Effector memory CD4-positive, alpha-beta T cell (primary cell): ENCODE measurements at places on chromosomes 12 and 14.

- no peak for DNase-seq
Observed at GRCh38 chr12:89252284-89252683, 100.0 kb downstream of the DUSP6 start.

GRCh38 chr12:62016021-62016420 lies 244.2 kb upstream of the USP15 start:
- DNase-seq, result no peak

GRCh38 chr12:62787023-62787422 lies 147.9 kb downstream of the PPM1H start:
- no peak for DNase-seq

- DNase-seq, result no peak
Observed at GRCh38 chr14:52863334-52863700, 71.9 kb upstream of the GNPNAT1 start.

GRCh38 chr12:3727877-3728632 lies 24.9 kb downstream of the CRACR2A start:
- DNase-seq, result no peak

DNA sequence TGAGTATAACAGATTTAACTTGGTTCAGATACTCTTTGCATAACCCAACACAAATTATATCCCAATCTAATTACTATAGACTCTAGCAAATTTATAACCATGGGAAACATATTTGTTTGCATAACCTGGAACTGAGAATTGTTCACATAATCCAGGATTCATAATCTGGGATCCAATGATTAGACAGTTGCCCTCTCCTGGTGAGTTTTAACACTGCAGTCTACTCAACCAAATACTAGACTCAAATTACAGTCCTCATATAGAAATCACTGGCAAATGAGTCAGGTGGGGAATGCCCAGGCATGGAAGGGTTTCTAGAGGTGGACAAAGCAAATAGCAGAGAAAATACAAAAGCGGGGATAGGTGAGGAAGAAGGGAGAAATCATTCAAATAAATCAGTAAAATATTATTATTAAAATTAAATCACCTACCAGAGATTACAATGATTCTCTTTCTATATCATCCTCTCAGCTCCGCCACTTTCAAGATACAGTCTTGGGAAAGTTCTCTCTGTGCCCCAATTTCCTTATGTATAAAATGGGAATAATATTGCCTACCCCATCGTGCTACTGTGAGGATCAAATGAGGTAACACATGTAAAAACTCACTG lies 9.4 kb downstream of the GCH1 start:
- DNase-seq, result no peak

- DNase-seq, result peak; percentile 25
Observed at GRCh38 chr12:28191051-28192048, 1.1 kb downstream of the CCDC91 start.

DNA sequence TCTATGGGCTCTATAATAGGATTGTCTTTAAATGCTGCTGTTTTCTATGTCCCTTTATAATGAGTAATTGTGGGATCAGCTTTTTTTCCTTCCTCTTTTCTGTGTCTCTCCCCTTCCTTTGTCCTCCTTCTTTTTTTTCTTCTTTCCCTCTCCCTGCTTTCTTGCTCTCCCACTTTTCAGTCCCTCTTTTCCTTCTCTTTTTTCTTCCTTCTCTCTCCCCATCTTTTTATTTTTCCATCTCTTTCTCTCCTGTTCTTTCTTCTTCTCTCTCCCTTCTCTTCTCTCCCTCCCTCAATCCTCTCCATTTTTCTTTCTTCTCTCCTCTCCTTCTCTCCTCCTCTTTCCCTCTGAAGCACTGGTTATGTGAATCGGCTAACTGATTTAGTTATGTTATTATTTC lies 62.5 kb upstream of the RD3L start:
- DNase-seq, result no peak

DNA sequence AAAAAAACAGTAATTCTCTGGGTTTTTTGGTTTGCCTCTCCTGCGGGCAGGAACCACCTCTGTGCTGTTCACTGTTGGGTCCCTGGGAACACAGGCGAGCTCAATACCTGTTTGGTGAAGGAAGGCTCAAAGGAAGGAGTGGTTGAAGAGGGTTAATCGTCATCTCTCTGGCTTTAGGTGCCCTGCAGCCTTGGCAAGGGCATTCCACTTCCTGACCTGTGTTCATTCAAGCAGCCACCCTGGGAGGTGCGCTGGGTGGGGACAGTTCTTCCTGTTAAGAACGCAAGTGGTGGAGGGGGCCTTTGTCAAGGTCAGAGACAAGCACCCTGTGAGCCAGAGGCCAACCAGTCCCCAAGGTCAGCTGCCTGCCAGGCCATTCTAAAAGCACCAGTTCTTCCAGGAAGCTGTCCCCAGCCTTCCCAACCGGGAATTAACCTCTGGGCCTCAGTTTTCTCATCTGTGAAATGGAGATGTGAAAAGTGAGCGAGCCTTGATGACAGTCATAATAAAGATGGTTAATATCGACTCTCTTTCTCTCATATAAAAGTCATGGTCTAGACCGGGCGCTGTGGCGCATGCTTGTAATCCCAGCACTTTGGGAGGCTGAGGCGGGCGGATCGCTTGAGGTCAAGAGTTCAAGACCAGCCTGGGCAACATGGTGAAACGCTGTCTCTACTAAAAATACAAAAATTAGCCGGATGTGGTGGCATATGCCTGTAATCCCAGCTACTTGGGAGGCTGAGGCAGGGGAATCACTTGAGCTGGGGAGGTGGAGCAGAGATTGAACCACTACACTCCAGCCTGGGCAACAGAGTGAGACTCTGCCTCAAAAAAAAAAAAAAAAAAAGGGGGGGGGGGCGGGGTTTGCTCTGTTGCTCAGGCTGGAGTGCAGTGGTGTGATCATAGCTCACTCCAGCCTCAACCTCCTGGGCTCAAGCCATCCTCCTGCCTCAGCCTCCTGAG lies 6.1 kb downstream of the RHOF start:
- no peak for DNase-seq

GRCh38 chr12:86233126-86233525 lies 23.1 kb downstream of the MGAT4C start:
- DNase-seq, result no peak

DNA sequence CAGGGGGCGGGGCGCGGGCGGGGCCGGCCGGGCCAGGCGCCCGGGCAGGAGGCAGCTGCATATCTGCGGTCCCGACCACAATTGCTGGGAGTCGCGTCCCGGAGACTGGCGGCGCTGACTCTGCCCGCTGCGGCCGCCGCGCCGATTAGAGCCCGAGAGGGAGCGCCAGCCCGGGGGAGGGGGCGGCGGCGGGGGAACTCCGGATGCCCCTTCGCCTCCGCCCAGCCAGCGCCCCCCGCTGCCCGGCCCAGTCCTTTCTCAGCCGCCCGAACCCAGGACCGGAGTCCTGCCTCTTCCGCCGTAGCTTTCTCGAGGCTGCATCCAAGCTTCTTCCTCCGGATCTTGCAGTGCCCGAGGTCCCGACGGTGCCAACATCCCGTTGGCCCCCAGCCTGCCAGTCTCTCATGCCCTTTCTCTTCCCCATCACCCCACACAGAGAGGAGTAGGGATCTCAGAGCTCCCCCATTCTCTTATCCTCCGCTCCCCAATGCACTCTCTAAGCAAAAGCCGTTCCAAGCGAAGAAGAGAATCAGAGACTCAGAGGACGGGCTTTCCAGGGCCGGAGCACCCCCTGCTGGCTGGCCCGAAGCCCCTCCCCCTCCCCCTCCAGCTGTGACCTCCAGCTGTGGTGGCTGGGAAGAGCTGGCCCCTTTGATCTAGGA lies 8.8 kb upstream of the SP7 start:
- DNase-seq, result peak; percentile 37

DNA sequence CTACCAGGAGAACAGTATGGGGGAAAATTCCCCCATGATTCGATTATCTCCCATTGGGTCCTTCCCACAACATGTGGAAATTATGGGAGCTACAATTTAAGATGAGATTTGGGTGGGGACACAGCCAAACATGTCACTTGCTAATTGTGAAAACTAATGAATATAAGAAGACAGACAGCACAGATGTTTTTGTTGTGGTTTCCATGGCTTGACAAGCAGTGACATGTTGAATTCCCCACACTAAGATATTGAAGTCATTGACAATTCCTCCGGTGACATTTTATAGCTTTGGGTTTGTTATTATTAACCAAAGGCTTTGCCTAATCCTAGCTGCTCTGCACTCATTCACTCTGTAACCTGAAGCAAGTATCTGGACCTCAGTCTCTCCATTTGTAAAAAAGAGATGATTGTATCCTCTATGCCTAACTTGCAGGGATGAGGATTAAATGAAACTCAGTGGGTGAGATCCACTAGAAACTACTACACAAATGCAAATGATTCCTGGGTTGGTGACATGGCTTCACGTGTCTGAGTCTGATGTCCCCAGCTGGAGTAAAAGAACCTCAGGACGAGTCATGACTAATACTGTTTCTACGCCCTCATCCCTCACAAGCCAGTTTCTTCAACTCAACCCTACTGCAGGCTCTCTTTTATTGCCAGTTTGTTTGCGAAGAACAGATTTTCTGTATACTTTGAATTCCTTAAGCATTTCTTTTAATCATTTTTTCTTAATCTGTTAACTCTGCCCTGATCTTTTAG lies 71.6 kb downstream of the ASCL1 start:
- DNase-seq, result no peak

- no peak for DNase-seq
Observed at GRCh38 chr12:131455581-131456110, 255.2 kb upstream of the SFSWAP start.

GRCh38 chr14:91878274-91878673 lies 10.9 kb upstream of the TC2N start:
- DNase-seq, result no peak

GRCh38 chr14:66105815-66106214 lies 380.4 kb upstream of the CCDC196 start:
- DNase-seq, result no peak

DNA sequence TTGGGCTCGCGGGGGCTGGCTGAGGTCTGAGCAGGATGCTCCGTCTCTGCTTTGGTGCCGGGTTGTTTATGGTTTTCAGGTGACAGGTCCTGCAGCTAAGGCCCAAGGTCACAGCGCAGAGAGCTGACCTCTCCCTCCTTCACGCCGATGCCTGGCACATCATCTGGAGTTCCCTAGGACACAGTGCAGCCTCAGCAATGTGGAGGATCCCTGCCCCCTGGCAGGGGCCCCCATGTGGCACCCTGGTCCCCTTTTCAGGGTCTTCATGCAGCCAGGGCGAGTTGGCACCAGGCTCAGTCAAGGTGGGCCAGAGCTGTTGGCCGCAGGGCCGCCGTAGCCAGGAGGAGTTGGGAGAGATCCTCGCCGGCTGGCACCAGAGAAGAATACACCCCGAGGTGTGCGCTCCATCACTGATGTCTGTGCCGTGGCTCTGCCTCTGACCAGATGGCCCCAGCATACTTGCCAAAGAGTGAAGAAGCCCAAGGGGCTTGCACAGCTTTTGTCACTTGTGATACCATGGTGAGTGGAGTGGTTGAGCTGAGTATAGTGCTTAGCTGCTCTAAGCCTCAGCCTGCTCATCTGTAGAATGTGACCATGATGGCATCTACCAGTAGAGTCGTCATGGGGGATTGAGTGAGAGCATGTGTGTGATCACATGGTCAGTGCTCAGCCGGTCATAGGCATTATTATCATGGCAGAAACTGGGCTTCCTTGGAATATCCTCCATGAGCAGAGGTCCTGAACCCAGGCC lies 11.0 kb downstream of the TPCN1 start:
- DNase-seq, result no peak

- DNase-seq, result no peak
Observed at GRCh38 chr12:28611115-28611435, 420.8 kb downstream of the CCDC91 start.

DNA sequence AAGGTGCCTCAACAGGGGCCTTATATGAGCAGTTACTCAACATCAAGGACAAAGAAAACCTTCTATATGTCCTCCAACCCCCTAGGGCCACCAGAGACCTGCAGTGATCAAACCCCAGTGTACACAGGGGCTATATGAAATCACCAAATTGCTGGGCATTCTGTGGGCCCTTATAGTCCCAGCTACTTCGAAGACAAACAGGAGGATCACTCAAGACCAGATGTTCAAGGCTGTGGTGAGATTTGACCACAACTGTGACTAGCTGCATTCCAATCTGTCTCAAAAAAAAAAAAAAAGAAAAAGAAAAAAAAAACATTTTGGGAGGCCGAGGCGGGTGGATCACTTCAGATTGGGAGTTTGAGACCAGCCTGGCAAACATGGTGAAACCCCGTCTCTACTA lies 51.0 kb upstream of the PRB2 start:
- no peak for DNase-seq

DNA sequence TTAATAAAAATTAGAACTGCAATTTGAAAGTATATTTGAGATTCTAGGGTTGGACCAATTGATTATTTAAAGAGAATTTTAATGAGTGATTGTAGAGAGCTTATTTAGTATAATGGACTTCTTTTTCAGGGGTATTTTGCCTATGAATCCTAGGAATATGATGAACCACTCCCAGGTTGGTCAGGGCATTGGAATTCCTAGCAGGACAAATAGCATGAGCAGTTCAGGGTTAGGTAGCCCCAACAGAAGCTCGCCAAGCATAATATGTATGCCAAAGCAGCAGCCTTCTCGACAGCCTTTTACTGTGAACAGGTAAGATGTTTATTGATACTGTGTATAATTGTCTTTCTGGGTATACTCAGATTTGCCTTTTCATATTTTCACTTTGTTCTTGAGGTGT lies 35.9 kb upstream of the KCNMB4 start:
- no peak for DNase-seq
